ENCODE measurements at places on chromosomes 13 and 19.
A peak's percentile ranks its signal among the peaks of the same experiment; 100 is the strongest.

- DNase-seq, result no peak
Observed at GRCh38 chr19:36685835-36686234, 1.6 kb upstream of the ZNF567 start.

- DNase-seq, result no peak
Observed at GRCh38 chr13:31209172-31209840, 9.5 kb downstream of the B3GLCT start.

- no peak for DNase-seq
Observed at GRCh38 chr19:51980116-51980736, 6.4 kb downstream of the ZNF350 start.

DNA sequence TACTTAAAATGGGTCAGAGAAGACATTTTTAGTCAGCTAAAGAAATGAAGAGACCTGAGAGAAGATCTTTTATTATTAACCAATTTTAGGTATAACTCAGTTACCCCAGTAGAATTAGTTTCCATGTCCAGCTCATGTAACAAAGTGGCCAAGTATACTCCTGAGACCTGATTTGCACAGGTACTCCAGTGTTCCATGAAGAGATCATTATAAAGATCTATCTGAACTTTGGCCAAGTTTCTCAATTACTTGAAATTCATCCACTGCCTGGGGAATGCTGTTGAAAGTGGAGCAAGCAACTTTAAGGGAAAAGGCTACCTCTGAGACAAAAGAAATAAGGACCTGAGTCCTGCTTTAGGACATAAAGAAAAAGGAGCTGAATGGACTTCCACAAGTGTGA lies 47.0 kb downstream of the EDNRB start:
- no peak for DNase-seq

DNA sequence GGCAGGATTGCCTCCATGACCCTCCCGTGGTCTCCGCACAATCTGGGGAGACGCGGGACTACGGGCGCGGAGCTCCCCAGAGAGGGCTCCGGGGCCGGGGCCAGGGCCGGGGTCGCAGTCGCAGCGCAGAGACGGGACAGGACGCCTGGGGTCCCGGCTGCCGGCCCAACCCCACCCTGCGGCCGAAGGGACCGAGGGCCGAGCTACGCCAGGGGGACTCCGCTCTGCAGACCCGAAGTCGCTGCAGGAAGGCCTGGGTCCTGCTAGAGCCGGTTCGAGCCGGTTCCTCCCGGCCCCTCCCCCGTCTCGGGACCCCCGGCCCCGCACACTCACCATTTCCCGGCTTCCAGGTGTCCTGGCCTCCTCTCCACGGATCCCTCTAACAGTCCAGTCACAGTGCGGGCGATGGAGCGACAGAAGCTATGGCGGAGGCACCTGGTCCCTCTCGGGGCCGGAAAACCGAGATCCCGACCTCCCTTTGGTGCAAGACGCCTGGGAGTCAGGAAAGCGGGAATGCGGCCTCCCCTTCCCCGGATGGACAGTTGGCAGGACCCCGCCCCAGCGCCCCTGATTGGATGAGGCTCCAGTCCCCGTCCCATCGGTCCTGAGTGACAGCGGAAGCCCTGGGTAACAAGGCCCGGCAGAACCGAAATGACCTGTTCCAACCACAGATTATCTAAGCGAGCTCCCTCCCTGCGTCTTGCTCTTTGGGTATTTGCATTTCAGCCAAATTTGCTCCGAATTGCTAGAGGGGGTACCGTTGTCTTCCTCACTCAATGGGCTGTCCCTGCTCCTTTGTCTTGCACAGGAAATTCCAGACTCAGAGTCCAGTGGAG lies at the start of gene ZNF625:
TSS of gene ZNF625 (minus strand) at position 512 of the 836 bp plus-strand sequence. CDS start at position 336, 176 bp downstream.
- DNase-seq, result peak; percentile 21

DNA sequence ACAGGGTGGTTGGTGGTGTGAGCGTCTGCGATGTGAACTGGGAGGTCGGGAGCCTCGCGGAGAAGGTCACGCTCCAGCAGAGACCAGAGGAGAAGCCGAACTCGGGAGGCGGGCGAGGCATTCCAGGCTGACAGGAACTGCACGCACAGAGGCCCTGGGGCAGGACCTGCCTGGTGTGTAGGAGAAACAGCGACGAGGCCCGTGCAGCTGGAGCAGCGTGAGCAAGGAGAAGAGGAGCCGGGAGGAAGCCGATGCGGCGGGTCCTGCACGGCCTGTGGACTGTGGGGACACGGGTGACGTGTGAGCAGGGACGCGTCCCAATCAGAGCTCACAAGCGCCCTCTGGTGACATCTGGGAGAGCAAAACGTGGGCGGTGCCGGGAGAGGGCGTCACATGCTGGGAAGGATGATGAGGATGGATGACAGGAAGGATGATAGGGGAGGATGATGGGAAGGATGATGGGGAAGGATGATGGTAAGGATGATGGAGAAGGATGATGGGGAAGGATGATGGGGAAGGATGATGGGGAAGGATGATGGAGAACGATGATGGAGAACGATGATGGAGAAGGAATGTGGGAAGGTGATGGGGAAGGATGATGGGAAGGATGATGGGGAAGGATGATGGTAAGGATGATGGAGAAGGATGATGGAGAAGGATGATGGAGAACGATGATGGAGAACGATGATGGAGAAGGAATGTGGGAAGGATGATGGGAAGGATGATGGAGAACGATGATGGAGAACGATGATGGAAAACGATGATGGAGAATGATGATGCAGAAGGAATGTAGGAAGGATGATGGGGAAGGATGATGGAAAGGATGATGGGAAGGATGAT lies 16.1 kb upstream of the MADCAM1 start:
- DNase-seq, result no peak

DNA sequence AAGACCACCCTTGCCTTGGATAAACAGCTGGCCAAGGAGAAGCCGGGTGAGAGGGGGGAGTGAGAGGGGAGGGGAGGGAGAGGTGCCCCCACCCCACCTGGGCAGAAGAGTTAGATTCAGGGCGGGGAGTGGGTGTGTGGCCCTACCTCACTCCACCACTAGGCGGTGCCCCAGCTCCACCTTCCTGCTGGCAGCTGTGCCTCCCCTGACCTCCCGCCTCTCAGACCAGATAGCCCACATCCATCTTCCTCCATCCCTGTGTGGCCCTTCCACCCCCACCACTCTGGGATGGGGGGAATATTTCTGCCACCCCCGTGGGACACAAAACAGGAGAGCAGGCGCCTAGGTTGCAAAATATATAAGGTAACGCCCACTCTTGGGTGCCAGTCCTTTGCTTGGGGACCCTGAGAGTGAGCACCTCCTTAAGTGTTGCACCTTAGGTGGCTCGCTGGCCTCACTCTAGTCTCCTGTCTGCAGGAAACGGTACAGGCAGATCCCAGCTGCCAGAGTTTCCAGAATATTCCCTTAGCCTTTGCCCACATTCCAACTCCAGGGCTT lies 13.8 kb upstream of the EHD2 start:
- DNase-seq, result peak; percentile 26

GRCh38 chr13:109226631-109227030 lies 559.8 kb downstream of the IRS2 start:
- DNase-seq, result no peak

- no peak for DNase-seq
Observed at GRCh38 chr19:10289836-10290356, at the start of gene ICAM5. TSS of gene ICAM5 (plus strand) at chr19:10289952. CDS start at chr19:10290044, 92 bp downstream.

DNA sequence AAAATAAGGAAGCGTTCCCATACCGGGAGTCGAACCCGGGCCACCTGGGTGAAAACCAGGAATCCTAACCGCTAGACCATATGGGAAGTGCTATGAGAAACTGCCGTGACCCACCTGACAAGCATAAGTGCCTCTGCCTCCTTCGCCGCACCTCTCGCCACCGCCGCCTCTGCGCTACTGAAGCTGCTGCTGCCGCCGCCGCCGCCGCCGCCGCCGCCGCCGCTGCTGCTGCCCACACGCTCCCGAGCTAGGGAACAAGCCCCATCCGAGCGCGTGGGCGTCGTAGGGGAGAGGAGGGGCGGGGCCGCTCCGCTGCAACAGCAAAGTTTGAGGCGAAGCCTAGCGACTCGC lies 610 bp upstream of the WBP4 start:
- peak; percentile 80 for DNase-seq

GRCh38 chr13:98398581-98398980 lies 178.3 kb downstream of the STK24 start:
- DNase-seq, result no peak

GRCh38 chr13:31330236-31330635 lies 130.5 kb downstream of the B3GLCT start:
- no peak for DNase-seq

All from activated CD4-positive, alpha-beta T cell treated with anti-CD3 and anti-CD28 coated beads, Interleukin-2, amount 50 U/mL, for 24 hours (primary cell).